ENCODE measurements at places on chromosomes 6 and 20.

- DNase-seq, result no peak
Measured at GRCh38 chr20:2224368-2224639, 71.5 kb upstream of the TGM3 start.

- DNase-seq, result no peak
Measured at GRCh38 chr6:35654883-35655282, 33.8 kb downstream of the FKBP5 start.

DNA sequence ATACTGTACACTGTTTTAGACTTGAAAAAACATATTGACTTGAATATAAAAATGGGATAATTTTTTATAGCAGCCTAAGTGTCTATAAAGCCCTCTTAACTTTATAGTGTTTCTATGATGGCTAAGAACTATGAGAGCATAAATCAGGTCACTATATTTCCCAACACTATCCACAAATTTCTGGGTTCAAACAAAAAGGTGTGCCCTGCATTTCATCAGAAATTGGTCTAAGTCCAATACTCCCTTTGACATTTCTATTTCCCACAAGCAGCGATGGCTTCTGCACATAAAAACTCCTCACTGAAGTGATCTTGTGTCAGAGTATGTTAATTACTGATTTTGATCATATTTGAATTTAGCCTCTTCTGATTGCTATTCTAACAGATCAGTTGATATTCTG is 143.9 kb downstream of the WDR27 start:
- no peak for DNase-seq

DNA sequence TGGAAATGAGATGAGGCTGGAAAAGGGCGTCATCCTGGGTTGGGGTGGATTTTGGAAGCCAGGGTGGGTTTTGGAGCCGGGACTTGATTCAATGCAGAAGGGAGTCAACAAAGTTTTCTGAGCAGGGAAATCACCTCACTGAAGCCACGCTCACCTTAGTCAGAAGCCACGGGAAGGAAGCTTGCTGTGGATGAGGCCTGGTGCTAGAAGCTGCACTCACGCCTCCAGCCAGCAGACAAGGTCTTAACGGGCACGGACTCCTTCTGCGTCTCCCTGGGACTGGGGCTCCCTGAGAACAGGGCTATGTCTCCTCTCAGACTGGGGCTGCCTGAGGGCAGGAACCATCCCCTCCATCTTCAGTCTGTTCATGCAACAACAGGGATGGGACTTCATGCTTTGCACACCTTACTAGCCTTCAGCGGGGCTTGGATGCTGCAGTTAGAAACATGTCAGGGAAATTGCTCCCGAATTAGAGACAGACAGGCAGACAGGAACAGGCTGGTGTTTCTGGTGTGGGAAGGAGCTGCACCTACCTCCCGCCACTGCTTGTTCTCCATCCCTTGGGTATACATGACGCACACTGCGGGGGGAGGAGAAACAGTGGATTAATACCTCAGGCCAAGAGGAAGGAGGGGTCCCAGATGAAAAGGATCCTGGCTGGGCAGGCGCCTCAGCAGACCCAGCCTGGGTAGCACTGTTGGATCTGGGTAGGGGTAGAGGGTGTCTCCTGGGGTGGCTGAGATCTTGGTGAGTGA is 17.5 kb downstream of the CPNE5 start:
- DNase-seq, result no peak

DNA sequence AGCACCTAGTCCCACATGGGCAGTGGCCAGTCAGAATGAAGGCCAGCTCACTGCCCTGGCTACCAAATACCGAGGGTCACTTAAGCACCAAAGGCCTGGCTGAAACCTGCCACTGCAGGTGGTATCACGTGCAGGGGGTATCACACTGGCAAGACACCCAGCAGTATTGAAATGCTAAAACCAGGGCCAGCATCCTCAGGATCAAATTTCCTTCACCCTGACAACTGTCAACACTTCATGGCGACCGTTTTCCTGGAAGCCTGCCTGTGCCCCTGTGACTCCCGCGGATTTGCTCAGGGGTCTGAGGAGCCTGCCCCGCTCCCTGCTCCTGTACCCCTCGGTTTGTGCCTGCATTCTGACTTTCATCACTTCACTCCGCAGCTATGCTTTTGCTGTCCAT is 151.1 kb downstream of the TTLL2 start:
- DNase-seq, result no peak

- DNase-seq, result no peak
Measured at GRCh38 chr6:127053032-127053874, 65.2 kb upstream of the RSPO3 start.
